Posterior vena cava (tissue), 2 donors: ENCODE measurements at places on chromosomes 7 and 10. TPM values are rescaled to one million over a fixed set of nuclear protein-coding genes. Genes with fewer than 3 reads are reported as not detected.

DNA sequence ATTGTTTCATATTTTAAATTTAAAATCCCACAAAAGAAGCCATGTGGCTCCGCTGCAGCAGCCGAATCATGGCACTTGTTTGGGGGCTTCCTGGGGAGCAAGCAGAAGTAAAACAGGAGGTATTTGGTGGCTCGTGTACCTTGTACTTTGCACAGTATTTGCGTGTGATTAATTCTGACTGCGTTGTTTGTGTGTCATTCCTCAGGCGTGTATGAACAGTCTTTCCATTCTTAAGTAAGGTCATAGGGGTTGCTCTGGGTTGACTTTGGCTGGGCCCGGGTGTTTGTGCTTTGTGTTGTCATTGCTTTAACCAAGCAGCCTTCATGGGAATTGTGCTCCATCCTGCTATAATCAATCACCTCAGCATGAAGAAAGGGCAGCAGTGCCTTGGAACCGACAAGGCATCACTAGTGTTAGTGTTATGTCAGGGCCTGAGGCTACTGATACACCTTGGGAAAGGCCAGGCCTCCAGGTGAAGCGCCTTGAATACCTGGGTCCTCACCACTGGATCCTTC lies 182.4 kb downstream of the ARHGAP21 start:
- no peak for DNase-seq

DNA sequence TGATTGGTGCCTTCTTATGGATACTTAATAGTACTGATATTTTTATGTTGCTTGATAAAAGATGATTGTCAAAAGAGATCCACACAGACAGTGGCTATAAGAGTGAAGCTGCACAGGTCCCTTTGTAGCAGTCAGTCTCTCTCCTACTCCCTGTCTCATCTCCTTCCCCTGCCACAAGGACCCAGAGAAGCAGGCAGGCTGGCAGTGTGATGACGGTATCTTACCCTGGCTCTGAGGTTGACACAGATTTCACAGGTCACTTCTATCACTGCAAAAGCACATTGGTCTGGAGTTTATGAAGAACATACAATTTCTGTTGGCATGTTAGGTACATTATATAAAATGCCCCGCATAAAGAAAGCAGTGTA lies 64.4 kb upstream of the AHR start:
- no peak for DNase-seq

- DNase-seq = no peak
Measured at GRCh38 chr7:136709876-136710275, 158.6 kb upstream of the CHRM2 start.

NPFFR1 gene
- not detected for total RNA-seq
